ENCODE measurements at places on chromosomes 7 and 10. TPM values are rescaled to one million over a fixed set of nuclear protein-coding genes. Genes with fewer than 3 reads are reported as not detected.

- H3K36me3 ChIP-seq: no peaks in the 10 kb centered on the region
- no peak for DNase-seq
- H3K4me3 ChIP-seq: peak overlapping the region; percentile 18
Observed at GRCh38 chr7:64907641-64908326, 4.7 kb downstream of the ZNF273 start.

DNA sequence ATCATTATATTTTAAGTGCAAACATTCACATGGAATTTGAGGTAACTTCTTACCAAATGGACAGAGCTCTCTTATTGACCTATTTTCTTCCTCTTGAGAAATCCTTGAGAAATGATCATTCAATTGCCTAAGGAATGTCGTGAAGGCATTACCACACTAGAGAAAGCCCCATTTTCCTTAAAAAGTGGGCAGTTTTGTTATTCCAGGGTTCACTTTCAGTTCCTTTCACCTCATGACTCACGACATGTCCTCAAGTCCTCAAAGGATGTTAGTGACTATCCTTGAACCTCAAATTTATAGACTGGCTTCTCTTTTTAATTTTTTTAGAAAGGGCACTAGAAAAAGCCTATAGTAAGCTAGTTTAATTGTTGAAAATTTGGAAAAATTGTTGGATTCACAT lies 40.4 kb upstream of the SMIM30 start:
- DNase-seq: no peak
- no peak overlapping the region for H3K27ac ChIP-seq
- no peaks in the 10 kb centered on the region for H3K27me3 ChIP-seq
- H3K36me3 ChIP-seq: no peaks in the 10 kb centered on the region
- no peaks in the 10 kb centered on the region for H3K4me1 ChIP-seq

GRCh38 chr7:80666376-80666775 lies 27.9 kb downstream of the CD36 start:
- no peaks in the 10 kb centered on the region for H3K36me3 ChIP-seq
- H3K27me3 ChIP-seq: no peaks in the 10 kb centered on the region
- no peak overlapping the region for H3K4me3 ChIP-seq
- DNase-seq: no peak

DNA sequence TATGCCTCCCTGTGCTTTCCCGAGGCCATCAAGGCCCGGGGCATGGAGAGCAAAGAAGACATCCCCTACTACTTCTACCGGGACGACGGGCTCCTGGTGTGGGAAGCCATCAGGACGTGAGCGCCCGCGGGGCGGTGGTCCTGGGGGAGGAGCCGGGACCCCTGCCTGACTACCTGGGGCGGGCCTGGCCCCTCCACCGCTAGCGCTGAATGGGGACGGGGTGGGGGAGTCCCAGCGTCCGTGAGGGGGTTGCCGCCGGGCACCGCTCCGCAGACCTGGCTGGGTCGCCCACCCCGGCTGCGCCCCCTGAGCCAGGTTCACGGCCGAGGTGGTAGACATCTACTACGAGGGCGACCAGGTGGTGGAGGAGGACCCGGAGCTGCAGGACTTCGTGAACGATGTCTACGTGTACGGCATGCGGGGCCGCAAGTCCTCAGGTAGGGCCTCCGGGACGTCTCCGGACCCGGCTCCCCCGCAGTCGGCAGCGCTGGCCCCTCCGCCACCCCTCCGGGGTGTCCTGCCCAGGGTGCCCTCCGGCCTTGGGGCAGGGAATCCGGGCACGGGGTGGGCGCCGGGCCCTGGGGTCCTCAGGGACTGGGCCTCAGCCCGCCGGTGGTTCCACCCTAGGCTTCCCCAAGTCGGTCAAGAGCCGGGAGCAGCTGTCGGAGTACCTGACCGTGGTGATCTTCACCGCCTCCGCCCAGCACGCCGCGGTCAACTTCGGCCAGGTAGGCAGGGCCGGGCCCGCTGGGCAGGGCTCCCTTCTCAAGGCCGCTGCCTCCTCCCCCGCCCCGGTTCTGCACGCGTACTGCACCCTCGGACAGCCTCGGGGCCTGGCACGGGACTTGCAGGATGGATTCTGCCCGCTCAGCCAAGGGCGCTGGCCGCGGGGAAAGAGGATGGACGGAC lies 69.3 kb downstream of the ALOX5 start:
- H3K4me3 ChIP-seq: no peak overlapping the region
- H3K36me3 ChIP-seq: no peaks in the 10 kb centered on the region
- H3K4me1 ChIP-seq: no peaks in the 10 kb centered on the region

- H3K27me3 ChIP-seq: no peaks in the 10 kb centered on the region
- H3K27ac ChIP-seq: no peak overlapping the region
- no peaks in the 10 kb centered on the region for H3K4me1 ChIP-seq
- no peak overlapping the region for H3K4me3 ChIP-seq
- no peak for DNase-seq
- no peaks in the 10 kb centered on the region for H3K36me3 ChIP-seq
Observed at GRCh38 chr10:23280419-23281043, 64.1 kb downstream of the C10orf67 start.

- H3K36me3 ChIP-seq: no peaks in the 10 kb centered on the region
- no peak overlapping the region for H3K27ac ChIP-seq
- no peak overlapping the region for H3K4me3 ChIP-seq
- no peaks in the 10 kb centered on the region for H3K27me3 ChIP-seq
Observed at GRCh38 chr10:78844960-78845607, 223.7 kb upstream of the ZMIZ1 start.

DNA sequence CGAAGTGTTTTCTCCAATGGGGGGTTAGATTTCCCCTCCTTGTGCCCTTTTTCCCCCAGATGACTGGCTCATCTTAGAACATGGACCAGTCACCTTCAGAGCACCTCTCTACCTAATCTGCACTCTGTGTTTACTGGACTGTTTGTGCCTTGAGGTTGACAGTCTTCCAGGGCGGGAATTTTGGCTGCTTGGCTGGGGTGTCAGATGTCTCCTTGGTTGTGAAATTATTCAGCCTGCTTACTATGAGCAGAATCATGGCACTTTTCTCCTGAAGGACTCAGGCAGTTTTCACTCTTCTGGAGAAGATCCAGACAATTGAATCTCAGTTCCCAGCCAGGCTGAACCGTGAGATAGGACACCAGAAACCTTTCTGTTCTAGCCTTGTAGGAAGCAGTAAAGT lies 60.3 kb upstream of the NFKB2 start:
- no peak overlapping the region for H3K27ac ChIP-seq
- H3K4me1 ChIP-seq: no peaks in the 10 kb centered on the region
- no peaks in the 10 kb centered on the region for H3K27me3 ChIP-seq
- peaks cover 4% of the 10 kb centered on the region for H3K36me3 ChIP-seq
- no peak for DNase-seq
- no peak overlapping the region for H3K4me3 ChIP-seq

DNA sequence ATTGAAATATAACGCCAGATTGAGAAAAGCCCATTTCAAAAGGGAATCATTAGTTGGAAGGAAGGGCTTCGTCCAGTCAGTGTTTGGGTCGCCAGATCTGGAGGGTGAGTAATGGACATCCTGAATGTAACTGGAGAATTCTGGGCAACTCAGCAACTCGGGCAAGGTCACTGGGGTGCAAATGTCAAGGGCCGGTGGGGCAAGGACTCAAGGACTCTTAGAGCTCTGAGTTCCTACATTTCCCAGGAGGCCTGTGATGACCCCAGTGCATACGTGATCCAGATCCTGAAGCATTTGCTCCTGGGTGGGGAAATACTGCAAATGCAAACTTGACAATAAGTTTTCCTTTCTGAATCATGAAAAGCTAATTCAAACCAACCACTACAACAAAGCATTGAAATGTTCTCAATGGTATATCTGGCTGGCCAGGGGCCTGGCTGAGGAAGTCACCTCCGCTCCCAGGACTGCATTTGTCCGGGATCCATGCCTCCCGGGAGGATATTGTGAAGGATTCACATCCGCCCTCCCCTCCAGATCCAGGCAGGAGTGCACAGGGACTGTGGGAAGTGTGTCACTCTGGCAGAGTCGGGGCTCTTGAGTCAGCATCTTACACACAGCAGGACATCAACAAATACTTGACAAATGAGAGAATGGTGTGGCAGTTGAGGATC lies 164.0 kb downstream of the FANK1 start:
- H3K36me3 ChIP-seq: no peaks in the 10 kb centered on the region
- H3K4me1 ChIP-seq: no peaks in the 10 kb centered on the region
- no peak overlapping the region for H3K4me3 ChIP-seq

DNA sequence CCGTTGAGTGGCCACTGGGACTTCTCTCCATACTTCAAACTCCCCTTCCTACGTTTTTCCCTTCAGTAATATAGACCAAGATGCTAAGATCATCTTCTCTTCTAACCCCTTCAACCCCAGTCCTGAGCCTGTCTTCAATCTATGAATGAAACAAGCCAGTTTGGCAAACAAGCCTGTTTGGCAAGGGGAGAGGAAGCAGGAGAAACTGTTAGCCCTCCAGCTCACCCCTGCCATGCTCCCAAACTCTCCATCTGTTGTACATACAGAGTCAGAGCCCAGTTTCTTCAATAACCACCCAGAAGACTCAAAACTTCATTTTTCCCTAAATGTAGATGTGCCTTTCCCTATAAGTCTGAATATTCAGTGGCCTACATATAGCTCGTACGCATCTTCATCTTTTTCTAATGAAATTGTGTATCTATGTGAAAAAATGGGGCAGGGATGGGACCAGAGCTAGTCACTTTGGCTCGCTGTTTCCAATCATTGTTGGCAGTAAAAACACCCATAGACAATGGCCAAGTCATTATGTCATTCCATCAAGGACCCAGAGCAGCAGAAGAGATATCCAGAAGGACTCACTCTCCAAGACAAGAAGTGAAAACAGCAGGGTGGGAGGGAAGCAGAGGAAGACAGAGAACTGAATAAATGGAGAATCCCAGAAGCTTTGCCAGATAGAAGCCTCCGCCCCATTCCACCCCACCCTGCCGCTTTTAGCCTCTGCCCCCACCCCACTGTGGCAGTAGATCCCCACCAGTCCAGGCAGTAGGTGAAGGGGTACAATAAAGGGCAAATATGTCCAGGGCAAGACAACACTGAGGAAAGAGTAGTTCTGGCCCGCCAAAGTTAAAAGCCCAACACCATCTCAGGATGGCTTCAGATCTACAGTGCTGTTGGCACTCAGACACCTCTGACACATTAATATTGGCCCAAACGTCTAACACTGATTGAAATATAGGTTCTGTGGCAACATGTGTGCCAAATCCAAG lies 87.3 kb downstream of the DOCK4 start:
- no peaks in the 10 kb centered on the region for H3K4me1 ChIP-seq
- no peak overlapping the region for H3K4me3 ChIP-seq
- no peak overlapping the region for H3K27ac ChIP-seq
- no peaks in the 10 kb centered on the region for H3K27me3 ChIP-seq
- DNase-seq: no peak

DNA sequence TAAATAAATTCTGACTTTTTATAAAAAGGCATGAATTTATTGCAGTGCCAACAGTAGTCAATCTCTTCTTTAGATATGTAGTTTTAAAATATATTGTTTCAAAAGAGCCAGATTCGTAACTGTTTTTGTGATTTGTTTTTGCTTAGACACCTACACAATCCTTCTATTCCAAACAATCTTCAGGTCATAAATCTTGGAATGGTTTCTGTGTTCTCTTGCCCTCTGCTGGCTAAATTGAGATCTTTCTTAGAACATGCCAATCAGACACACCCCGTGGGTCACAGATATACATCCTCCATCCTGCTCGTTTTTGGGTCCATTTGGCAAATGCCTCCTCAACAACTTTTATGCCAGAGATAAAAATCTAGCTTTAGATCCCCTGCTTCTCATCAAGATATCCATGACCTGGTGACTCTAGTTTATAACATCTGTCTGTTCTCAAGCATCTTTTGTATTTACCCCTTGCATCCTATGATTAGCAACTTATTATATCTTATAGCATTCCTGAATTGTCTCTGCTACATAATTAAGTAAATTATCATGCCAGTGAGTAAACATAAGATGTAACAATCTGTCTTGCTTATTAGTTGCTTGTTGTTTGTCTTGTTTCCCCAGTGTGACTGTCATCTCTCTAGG lies 35.3 kb upstream of the IFRD1 start:
- H3K36me3 ChIP-seq: no peaks in the 10 kb centered on the region
- no peaks in the 10 kb centered on the region for H3K27me3 ChIP-seq
- no peak overlapping the region for H3K27ac ChIP-seq

Gene ITPRID1
- total RNA-seq: not detected

DNA sequence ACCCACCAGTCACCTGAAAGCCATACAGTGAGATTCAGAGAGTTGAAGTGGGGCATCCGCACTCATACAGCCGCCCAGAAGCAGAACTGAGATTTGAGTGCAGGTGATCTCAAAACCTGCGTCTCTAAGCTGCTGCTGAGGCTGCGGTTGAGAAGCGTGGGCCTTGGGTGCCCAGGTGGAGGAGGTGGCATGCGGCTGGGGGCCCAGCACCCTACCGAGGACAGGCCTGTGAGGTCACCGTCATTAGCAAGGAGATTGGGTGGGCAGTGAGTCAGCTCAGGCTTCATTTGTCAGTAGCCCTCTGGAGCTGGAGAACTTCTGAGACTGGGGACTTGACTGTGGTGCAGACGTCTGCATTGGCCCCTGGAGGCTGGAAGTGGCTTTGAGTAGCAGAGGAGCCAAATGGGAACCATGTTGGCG lies 29.8 kb downstream of the ZMIZ1 start:
- no peaks in the 10 kb centered on the region for H3K36me3 ChIP-seq
- no peaks in the 10 kb centered on the region for H3K27me3 ChIP-seq
- peak; percentile 57 for DNase-seq
- no peak overlapping the region for H3K4me3 ChIP-seq
- peaks cover 50% of the 10 kb centered on the region for H3K4me1 ChIP-seq
- no peak overlapping the region for H3K27ac ChIP-seq

GRCh38 chr7:127089146-127089545 lies 163.6 kb downstream of the GRM8 start:
- H3K27ac ChIP-seq: no peak overlapping the region
- no peaks in the 10 kb centered on the region for H3K4me1 ChIP-seq
- no peaks in the 10 kb centered on the region for H3K36me3 ChIP-seq

- no peaks in the 10 kb centered on the region for H3K36me3 ChIP-seq
- no peaks in the 10 kb centered on the region for H3K27me3 ChIP-seq
- H3K27ac ChIP-seq: no peak overlapping the region
- no peaks in the 10 kb centered on the region for H3K4me1 ChIP-seq
Observed at GRCh38 chr10:108615576-108616320, 1307.6 kb downstream of the XPNPEP1 start.

Gene HOGA1
- not detected for total RNA-seq

- DNase-seq: no peak
- H3K4me3 ChIP-seq: peak overlapping the region; percentile 41
- H3K4me1 ChIP-seq: peaks cover 12% of the 10 kb centered on the region
- no peaks in the 10 kb centered on the region for H3K27me3 ChIP-seq
- no peak overlapping the region for H3K27ac ChIP-seq
Observed at GRCh38 chr7:77540402-77540822, 3.3 kb downstream of the PTPN12 start.

Gene CDK5
- total RNA-seq: 19.1 TPM

Gene LRRC4
- total RNA-seq: not detected

Gene ERVW-1
- not detected for total RNA-seq

DNA sequence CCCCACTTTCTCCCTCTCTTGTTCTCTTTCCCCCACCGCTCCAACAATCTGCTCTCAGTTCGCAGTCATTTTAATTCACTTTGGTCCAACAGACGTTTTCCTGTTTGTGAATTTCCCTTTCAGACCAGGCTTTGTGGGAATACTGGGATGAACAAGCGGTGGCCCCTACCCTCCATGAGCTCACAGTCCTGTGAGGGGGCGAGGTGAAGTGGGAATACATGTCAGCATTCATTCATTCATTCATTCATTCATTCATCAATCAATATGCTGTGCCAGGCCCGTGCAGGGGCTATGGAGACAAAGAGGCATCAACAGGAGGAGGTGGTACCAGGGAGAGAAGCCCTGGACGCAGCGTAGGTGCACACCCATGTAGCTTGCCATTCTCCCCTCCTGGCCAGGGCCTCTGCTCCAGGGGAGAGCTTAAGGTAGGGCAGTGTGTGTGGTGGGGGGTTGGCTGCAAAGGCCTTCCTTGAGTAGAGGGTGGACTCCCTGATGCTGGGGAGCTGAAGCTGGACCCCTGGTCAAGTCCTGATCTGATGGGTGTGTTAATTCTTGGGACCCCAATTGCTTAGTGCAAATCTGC lies 16.1 kb downstream of the PRF1 start:
- no peak overlapping the region for H3K4me3 ChIP-seq
- H3K36me3 ChIP-seq: no peaks in the 10 kb centered on the region
- no peak for DNase-seq
- H3K4me1 ChIP-seq: peaks cover 39% of the 10 kb centered on the region
